Cerebellar nuclear complex (tissue), 1 donor: ENCODE measurements at places on chromosomes 12 and 14.

- no peak for DNase-seq
These were observed 31.1 kb downstream of the SLC38A4 start for GRCh38 chr12:46794593-46795190.

DNA sequence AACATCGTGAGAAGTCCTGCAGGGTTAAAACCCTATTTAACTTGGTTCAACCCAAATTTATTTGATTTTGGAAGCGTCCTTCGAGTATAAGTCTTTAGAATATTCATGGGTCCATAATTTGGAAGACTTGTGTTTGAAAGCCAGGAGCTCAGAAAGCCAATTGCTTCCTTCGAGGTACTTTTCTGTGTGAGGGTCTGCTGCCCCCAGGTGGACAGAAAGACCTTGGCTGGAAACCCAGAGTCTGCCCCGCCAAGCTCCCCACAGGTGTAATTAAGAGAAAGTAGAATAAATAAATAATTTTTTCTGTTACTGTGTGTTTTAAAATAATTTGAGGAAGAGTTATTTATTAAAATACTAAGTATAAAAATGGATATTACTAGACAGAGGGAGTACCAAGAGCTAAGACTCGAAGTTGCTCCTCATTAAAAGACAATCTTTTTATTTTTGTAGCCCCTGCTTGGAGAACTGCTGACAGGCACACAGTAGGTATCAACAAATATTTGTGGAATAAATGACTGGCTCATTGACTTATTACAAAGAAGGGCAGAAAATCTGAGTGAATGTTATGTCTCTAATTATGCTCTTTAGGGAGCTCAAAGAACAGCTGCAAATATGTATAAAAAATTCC is 105.8 kb downstream of the PAH start:
- DNase-seq: no peak

DNA sequence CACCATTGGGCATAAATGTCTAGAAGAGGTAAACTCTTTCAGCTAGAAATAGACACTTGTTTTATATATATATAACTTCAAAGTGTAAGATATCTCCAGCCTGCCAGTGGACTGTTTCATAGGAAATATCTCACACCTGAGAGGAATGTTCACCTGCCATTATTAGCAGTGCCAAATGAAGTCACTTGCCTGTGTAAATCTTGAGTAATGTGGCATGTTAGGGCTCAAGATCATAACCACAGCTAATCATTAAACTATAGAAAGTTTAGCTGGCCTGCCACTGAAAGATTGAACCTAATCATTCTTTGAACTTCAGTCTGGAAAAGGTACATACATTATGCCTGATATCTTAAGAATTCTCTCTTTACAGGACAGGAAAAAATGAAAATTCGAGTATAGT is 25.5 kb upstream of the KCNJ8 start:
- DNase-seq: no peak

GRCh38 chr12:7797698-7798398 is 8.6 kb downstream of the NANOG start:
- no peak for DNase-seq

- no peak for DNase-seq
These were observed 125.4 kb downstream of the KIF26A start for GRCh38 chr14:104263675-104264358.

DNA sequence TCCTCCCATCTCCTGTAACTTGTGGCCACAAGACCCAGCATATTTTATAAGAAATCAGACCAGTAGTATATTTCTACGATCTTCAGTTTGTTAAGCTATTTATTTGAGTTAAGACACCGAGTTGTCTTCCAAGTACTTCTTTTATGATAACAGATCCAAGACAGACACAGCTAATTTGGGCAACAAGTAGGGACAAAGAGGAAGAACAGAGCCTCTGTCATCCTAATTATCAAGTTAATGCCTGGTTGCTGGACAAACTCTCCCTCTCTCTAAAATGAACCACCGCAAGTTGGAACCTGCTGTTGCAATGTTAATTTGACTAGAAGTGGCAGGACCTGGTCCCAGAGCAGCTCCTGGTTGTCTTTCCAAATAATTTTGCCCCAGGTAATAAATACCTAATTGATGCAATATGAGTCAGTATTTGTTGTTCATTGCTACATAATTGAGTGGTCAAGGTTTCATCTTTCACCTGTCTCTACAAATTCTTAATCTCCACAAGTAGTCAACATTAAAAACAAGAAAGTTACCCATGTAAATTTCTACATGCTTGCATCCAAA is 323.7 kb downstream of the PAWR start:
- DNase-seq: no peak

- no peak for DNase-seq
These were observed 133.7 kb downstream of the AEBP2 start for GRCh38 chr12:19572920-19573558.

DNA sequence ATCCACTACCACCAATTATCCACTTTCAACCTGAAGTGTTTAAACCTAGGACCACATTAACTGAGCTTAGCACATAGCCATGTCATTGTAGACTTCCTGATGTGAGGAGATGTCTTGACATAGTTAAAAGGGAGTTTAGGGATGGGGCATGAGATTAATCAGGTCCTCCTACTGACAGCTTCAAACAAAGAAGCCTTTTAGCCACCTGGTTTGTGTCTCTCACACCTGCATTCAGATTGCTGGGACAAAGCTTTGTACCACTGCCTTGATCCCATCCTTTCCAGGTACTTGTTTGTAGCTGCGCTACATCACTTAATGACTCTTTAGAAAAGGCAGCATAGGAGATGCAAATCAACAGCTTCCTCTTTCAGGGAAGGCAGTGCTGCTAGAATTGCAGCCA is 340.7 kb upstream of the DDHD1 start:
- DNase-seq: no peak

GRCh38 chr12:52496054-52496453 is 3.0 kb upstream of the KRT6A start:
- no peak for DNase-seq

- DNase-seq: no peak
These were observed 114.5 kb downstream of the SRGAP1 start for GRCh38 chr12:63958876-63959580.

GRCh38 chr14:38481952-38482678 is 226.2 kb upstream of the CLEC14A start:
- DNase-seq: no peak

DNA sequence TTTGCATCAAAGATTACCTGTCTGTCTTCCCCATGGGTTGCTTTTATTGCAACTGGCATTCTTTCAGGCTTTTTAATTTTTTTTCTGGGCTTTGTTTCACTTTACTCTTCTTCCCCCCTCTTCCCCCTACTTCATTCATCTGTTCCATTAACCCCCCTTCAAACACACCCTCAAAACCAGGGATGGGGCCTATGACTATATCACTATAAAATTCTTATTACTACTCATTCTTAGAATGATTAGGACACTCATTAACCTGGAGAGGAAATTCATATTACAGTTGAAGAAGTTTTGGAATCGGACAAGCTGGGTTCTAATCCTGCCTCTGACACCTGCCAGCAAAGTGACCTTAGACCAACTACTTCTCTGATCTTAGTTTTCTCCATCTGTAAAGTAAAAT is 24.8 kb upstream of the MDM1 start:
- DNase-seq: no peak

- DNase-seq: no peak
These were observed 177.9 kb upstream of the PRMT8 start for GRCh38 chr12:3313066-3313465.

DNA sequence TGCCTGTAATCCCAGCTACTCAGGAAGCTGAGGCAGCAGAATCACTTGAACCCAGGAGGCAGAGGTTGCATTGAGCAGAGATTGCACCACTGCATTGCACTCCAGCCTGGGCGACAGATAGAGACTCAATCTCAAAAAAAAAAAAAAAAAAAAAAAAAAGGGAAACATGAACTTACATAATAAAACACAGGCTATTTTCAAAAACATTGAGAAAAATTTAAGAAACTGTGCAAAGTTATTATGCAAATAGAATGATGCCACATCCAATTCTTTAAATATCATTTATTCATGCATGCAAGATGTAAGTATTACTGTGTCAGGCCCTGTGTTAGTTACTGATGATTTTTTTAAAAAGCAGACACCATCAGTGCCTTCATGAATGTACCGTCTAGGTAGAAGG is 20.0 kb upstream of the SLC16A7 start:
- DNase-seq: no peak

DNA sequence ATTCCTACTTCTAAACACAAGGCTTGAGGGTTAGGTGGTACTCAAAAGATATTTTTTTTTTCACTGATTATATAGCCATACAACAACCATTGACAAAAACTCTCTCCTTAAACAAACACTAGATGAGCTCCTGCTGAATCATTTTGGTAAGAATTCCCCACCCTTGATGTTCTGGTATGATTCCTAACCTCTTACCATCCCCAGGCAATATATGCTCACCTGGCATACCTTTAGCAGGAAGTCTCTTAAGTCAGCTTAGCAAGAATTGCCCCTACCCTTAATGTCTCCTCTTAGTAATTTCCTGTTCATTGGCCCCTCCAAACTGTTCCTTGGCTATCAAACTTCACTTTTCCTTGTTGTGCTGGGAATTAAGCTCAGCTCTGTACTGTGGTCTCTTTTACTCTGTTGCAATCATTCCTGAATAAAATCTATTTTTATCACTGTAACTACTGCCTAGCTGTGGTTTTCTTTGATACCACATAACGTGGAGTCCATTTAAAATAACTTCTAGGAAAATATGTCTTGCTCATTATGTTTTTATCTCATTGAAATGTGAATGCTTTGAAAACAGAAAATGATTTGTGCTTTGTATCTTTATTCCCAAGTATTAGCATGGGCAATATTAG is 712.6 kb downstream of the SLC16A7 start:
- DNase-seq: no peak

DNA sequence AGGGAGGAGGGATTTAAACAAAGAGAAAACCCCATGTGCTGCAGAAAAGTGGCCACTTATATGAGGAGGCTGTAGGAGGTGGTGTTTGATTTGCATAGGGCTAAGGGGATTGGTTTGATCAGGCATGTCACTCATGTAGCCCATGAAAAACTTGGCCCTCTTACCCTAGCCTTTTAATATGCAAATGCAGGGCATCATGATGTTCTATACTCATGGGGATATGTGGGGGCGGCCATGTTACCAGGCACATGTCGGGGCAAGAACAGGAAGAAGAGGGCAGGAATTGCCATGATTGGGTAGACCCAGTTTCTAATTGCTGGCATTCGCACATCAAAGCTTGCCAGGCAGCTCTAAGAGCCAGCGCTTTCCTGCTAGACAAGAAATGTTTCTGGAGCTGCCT is 28.8 kb downstream of the KLRK1 start:
- DNase-seq: no peak

GRCh38 chr14:60945984-60946383 is 34.9 kb downstream of the TRMT5 start:
- DNase-seq: no peak

DNA sequence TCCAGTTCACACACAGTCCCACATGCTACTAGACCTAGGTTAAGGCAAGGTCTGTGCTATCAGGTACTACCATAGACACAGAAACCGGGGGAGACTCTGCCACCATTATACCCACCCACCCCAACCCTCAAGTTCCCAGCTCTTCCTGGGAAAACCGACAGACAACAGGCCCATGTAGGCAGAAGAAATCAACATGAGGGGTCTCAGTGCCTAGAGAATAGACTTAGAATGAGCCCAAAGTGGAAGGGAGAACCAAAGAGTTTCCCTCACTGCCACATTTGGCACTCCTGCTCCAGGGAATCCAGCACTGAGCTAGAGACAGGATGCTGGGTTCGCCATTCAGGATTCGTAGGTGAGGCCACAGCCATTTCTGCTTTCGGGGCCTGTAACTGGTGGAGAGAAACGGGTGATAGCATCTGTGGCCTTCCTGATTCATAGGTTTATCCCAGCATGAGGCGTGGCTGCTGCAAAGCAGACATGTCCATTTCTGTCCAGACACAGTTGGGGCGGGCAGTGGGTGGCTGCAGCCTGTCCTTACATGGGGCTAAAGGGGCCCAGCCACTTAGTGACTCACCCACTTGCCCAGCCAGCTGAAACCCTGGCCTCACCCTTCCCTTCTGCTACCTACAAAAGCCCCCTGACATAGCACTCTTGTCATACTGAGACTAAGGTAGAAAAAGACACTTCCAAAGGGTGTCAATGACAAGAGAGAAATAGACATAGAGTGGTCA is 69.4 kb downstream of the IRF2BPL start:
- DNase-seq: no peak

DNA sequence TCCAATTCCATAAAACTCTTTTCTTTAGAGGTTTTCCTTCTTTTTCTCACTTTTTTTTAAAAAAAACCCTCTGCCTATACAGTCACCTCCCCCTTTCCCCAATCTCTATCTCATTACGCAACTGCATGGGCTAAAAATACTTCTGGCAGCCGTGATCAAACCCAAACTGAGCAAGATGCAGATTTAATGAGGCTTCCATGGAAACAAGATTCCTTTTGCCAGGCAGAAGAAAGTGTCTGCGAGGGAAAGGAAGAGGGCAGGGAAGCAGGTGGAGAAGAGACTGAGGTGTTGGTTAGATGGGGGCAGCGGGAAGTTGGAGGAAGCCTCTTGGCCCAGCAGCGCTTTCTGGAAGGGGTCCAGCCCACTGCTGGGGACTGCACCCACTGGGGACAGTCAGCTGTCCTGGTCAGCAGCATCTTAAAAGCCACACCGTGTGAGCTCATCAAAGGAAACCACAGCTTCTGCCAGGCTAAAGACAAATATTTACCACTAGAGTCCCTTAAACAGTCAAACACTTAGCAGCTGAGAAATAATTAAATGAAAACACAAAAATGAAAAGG is 90.4 kb downstream of the SLC8A3 start:
- no peak for DNase-seq

GRCh38 chr14:99604766-99605298 is 825 bp upstream of the CCDC85C start:
- DNase-seq: no peak

DNA sequence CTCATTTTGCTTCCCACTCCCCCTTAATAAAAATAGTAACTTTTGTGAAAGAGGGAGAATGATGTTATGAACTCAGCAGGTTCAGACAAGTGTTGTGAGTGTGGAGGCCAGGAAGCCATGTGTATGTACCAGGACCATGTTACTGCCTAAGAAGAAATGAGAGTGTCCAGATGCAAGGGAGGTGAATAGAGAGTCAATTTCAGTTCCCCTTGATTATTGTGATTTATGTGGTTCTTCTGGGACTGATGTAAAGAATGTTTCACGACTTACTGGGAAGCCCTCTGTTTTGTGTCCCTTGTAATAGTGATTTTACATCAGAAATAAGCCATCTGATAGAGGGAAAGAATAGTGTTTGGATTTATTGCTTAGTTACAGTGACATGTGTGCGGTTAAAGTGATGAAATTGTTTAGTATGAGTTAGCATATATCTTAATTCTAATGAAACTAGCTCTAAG is 32.5 kb downstream of the FBXO34 start:
- DNase-seq: no peak

DNA sequence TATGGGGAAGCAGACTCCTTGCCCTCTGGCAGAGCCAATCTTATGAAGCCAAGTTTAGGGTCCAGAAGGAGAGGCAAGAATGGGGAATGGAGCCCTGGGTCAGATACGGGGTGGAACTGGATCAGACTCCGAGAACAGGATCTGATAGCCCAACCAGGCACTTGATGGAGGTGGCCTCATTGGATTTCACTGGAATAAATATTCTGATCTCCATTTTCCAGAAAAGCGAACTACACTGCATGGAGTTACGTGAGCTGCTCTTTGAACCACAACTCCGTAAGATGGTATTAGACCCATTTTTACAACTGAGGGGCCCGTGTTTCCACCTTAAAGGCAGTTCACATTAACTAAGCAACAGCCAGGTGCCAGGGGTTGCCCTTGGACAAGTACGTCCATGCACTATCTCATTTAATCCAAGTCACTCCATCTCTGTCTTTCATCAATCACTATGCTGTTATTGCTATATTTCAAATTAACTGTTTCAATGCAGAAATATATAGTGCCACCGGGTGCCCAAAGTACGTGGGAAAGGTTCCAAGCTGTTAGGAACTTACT is 155.2 kb downstream of the BCL11B start:
- DNase-seq: no peak
